ENCODE measurements at places on chromosomes 7 and 10.

DNA sequence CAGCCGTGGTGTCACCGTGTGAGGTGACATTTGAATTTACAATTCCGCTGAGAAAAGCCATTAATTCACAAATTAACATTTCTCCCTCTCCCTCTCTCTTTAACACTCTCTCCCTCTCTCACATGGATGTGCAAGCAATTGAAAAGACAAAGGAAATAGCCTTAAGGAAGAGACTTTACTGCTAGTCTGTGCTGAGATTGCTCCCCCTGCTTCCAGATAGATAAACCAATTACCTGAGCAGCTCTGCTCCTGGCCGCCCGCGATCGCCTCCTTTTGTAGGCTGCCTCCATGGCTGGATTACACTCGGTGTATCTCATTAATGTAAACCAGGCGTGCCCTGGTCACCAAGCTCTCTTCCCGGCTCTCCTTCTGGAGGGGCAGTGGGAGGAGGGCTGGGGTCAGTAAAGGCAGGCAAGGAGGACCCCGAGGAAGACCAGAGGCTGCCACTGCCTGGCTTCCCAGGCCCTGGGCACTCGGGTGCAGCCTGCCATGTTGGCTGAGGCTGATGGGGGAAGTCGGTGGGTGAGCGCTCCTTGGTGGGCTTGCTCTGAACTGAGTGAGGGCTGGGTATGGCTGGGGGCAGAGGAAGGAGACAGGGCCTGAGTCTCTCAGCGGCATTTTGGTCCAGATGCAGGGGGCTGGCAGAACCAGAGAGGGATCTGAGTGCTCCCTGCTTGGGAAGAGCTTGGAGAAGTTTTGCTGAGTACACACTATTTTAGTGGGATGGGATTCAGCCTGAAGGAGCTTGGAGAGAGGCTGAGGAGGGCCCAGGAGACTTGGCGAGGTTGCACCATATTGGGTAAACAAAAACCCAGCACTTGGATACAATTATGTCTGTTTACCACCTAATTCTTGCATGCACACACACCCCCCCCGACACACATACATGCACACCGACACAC is 42.9 kb downstream of the PAX2 start:
- H3K36me3 ChIP-seq, result no peaks in the 10 kb centered on the region
- H3K27me3 ChIP-seq, result peaks cover 18% of the 10 kb centered on the region
- H3K27ac ChIP-seq, result no peak overlapping the region
- H3K4me1 ChIP-seq, result no peaks in the 10 kb centered on the region
- no peak overlapping the region for H3K4me3 ChIP-seq
- no peak for DNase-seq

DNA sequence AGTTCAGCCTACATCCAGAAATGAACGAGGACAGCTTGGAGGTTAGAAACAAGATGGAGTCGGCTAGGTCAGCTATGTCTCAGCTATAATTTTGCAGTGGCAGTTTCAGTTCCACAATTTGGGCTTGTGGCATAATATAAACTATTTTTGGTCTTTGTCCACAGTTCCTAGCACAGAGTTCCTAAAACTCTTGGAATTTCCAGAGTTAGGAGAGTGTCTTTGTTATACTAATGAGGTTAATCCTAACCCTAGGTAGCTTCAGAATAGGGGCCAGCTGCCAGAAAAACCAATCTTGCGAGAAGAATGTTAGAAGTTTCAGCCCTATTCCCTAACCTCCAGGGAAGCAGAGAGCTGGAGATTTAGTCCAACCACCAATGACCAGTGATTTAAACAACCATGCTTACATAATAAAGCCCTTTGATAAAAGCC is 131.9 kb downstream of the AKR1D1 start:
- H3K4me1 ChIP-seq, result no peaks in the 10 kb centered on the region
- peaks cover 2% of the 10 kb centered on the region for H3K27me3 ChIP-seq

DNA sequence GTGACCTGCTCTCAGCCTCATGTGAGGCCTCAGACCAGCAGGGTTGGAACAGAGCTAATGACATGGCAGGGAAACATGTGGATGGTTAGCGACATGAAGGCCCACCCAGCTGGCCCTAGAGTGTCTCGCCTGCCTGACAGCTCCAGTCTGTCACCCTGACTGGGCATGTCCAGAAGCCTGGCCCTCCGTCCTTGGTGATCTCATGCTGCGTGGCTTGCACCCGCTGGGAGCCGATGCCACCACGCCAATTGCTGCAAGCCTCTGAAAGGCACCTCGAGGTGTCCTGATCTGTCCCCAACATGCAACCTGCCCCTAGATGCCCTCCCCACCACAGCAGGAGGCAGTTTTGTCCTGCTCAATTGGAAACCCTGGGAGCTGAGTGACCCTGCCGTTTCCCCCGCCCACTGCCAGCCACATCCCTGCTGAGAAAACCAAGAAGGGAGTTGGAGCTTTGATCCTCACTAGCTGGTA is 27.8 kb upstream of the RET start:
- no peaks in the 10 kb centered on the region for H3K4me1 ChIP-seq
- no peaks in the 10 kb centered on the region for H3K36me3 ChIP-seq
- no peak for DNase-seq
- peaks cover 1% of the 10 kb centered on the region for H3K27me3 ChIP-seq
- H3K4me3 ChIP-seq, result no peak overlapping the region

- no peak overlapping the region for H3K4me3 ChIP-seq
- no peaks in the 10 kb centered on the region for H3K36me3 ChIP-seq
- H3K27me3 ChIP-seq, result no peaks in the 10 kb centered on the region
Measured at GRCh38 chr7:28112012-28112411, 68.6 kb downstream of the JAZF1 start.

DNA sequence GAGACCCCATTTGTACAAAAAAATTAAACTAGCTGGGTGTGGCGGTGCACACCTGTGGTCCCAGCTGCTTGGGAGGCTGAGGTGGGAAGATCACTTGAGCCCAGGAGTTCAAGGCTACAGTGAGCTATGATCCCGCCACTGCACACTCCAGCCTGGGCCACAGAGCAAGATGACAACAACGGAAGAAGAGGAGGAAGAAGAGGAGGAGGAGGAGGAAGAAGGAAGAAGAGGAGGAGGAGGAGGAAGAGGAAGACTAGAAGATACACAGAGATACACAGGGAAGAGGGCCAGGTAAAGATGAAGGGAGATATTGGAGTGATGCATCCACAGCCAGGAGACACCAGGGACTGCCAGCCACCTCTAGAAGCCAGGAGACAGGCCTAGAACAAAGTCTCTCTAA is 75.7 kb upstream of the PTER start:
- peaks cover 2% of the 10 kb centered on the region for H3K27me3 ChIP-seq
- DNase-seq, result no peak

GRCh38 chr10:59242057-59242456 is 65.6 kb downstream of the PHYHIPL start:
- H3K27ac ChIP-seq, result no peak overlapping the region
- H3K4me1 ChIP-seq, result no peaks in the 10 kb centered on the region
- no peak overlapping the region for H3K4me3 ChIP-seq
- peaks cover 2% of the 10 kb centered on the region for H3K27me3 ChIP-seq

DNA sequence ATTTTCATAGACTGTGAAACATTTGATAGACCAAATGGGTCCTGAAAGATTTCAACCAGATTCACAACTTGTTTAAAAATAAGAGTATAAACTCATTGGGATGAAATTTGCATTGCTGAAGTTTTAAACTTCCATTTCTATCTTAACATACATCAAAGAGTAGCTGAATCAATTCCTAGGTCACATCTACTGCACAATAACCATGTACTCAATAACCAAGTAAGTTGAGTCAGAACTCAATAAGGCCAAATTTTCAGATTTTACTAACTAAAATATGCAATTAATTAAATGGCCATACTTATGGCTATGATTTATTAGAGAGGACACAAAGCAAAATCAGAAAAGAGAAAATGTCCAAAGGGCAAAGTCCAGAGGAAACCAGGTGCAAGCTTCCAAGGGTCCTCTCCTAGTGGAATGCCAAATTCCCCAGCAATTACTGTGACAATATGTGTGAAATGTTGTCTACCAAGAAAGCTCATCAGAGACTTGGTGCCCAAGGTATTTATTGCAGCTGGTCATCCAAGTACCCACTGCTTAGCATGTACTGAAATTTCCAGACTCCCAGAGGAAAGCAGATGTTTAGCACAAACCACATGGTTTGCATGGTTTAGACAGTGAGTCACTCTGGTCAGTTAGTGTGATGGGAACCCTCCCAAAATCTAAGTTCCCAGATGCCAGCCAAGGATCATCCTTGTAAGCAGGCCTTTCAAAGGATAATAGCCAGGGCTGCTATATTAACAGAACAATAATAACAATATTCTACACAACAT is 238.9 kb downstream of the IPMK start:
- H3K4me3 ChIP-seq, result no peak overlapping the region
- no peaks in the 10 kb centered on the region for H3K4me1 ChIP-seq
- H3K27me3 ChIP-seq, result no peaks in the 10 kb centered on the region
- no peaks in the 10 kb centered on the region for H3K36me3 ChIP-seq
- DNase-seq, result no peak
- H3K27ac ChIP-seq, result no peak overlapping the region

- peaks cover 3% of the 10 kb centered on the region for H3K4me1 ChIP-seq
- no peak overlapping the region for H3K27ac ChIP-seq
- no peak overlapping the region for H3K4me3 ChIP-seq
- no peaks in the 10 kb centered on the region for H3K27me3 ChIP-seq
- H3K36me3 ChIP-seq, result no peaks in the 10 kb centered on the region
Measured at GRCh38 chr7:74462707-74463100, 9.0 kb downstream of the GTF2IRD1 start.

GRCh38 chr10:131908151-131908550 is 7.3 kb downstream of the PPP2R2D start:
- H3K36me3 ChIP-seq, result peaks cover 59% of the 10 kb centered on the region
- no peak for DNase-seq
- peak overlapping the region; percentile 87 for H3K27ac ChIP-seq
- H3K27me3 ChIP-seq, result no peaks in the 10 kb centered on the region

GRCh38 chr7:2526659-2527504 is 7.3 kb downstream of the LFNG start:
- DNase-seq, result no peak
- H3K27ac ChIP-seq, result no peak overlapping the region
- no peaks in the 10 kb centered on the region for H3K27me3 ChIP-seq
- H3K36me3 ChIP-seq, result peaks cover 30% of the 10 kb centered on the region

GRCh38 chr10:28552775-28553174 is 19.9 kb downstream of the WAC start:
- DNase-seq, result no peak
- H3K27ac ChIP-seq, result no peak overlapping the region
- no peak overlapping the region for H3K4me3 ChIP-seq
- H3K36me3 ChIP-seq, result peaks cover 74% of the 10 kb centered on the region

GRCh38 chr10:115772606-115773005 is 500.4 kb downstream of the GFRA1 start:
- no peak for DNase-seq
- H3K27me3 ChIP-seq, result no peaks in the 10 kb centered on the region
- H3K36me3 ChIP-seq, result no peaks in the 10 kb centered on the region
- no peak overlapping the region for H3K4me3 ChIP-seq
- no peak overlapping the region for H3K27ac ChIP-seq

- no peaks in the 10 kb centered on the region for H3K27me3 ChIP-seq
- no peak for DNase-seq
- no peak overlapping the region for H3K4me3 ChIP-seq
- H3K27ac ChIP-seq, result no peak overlapping the region
Measured at GRCh38 chr10:83849150-83849549, 290.2 kb upstream of the GHITM start.

DNA sequence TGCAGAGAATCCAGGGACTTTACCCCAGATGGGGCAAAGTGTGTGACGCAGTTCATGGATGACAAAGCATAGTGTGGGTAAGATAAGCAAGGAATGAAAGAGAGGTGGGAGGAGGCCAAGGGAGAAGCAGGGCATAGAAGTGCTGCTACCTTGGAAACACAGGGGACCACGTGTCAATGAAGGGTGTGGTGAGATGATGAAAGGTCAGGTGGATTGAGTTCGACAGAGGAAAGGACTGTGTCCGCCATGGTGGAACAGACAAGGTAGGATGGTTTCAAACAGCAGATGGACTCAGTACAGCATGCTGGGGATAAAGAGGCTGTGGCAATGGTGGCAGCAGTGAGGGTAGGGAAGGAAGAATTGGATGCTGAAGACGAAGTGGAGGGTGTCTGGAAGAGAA is 32.7 kb downstream of the MEST start:
- no peak overlapping the region for H3K27ac ChIP-seq
- H3K36me3 ChIP-seq, result no peaks in the 10 kb centered on the region
- no peak overlapping the region for H3K4me3 ChIP-seq

DNA sequence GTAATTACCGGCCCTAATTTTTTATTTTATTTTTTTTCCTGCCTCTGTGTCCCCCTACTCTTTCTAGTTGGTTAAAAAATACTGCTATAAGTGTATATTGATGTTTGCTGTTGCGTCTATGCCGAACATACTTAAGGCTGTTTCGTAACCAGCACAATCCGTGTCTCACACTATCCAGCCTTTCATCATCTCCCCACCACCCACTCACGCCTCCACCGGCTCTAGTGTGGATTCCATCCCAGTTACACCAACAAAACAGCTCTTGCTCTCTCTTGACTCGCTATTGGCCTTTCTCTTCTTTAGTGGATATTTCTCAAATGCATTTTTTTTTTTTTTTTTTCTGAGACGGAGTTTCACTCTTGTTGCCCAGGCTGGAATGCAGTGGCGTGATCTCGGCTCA is 70.1 kb upstream of the CAMK1D start:
- DNase-seq, result no peak
- no peaks in the 10 kb centered on the region for H3K36me3 ChIP-seq
- no peaks in the 10 kb centered on the region for H3K27me3 ChIP-seq

GRCh38 chr7:97064972-97065587 is 40.4 kb upstream of the DLX5 start:
- no peak overlapping the region for H3K4me3 ChIP-seq
- H3K4me1 ChIP-seq, result no peaks in the 10 kb centered on the region
- peaks cover 8% of the 10 kb centered on the region for H3K27me3 ChIP-seq
- H3K27ac ChIP-seq, result no peak overlapping the region
- H3K36me3 ChIP-seq, result no peaks in the 10 kb centered on the region

- no peak overlapping the region for H3K27ac ChIP-seq
- no peak overlapping the region for H3K4me3 ChIP-seq
- H3K27me3 ChIP-seq, result no peaks in the 10 kb centered on the region
- DNase-seq, result no peak
- peaks cover 1% of the 10 kb centered on the region for H3K36me3 ChIP-seq
Measured at GRCh38 chr7:7710469-7710868, 7.9 kb downstream of the RPA3 start.

- peaks cover 9% of the 10 kb centered on the region for H3K4me1 ChIP-seq
- no peak overlapping the region for H3K27ac ChIP-seq
- DNase-seq, result peak; percentile 71
- H3K4me3 ChIP-seq, result no peak overlapping the region
- no peaks in the 10 kb centered on the region for H3K36me3 ChIP-seq
- H3K27me3 ChIP-seq, result no peaks in the 10 kb centered on the region
Measured at GRCh38 chr7:30276203-30276900, 8.0 kb upstream of the ZNRF2 start.

DNA sequence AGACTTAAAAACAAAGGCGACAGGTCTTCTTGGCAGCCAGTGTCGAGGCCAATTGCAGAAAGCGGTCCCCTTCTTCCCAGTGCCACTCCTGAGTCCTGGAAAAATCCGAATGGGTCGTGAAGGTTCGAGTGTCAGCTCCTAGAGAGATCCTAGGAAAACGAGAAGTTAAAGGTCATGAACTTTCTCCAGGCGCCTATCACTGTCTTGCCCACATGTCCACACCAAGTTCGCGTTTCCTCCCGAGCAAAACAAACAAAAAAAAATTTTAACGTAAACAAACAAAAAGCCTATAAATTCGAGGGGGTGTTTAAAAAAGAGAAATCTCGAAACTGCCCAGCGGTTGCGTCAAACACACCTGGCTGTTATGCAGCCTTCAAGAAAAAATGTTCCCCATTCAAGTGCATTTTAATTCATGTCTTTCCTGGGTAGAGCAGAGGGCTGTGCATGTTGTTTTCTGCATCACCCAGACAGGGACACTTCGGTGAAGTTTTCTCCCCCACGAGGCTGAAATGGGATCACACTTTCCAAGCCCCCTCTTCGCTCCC is 1.5 kb downstream of the ARHGAP21 start:
- peak; percentile 40 for DNase-seq
- H3K36me3 ChIP-seq, result peaks cover 2% of the 10 kb centered on the region
- H3K4me1 ChIP-seq, result peaks cover 25% of the 10 kb centered on the region
- H3K27me3 ChIP-seq, result no peaks in the 10 kb centered on the region
- peak overlapping the region; percentile 76 for H3K4me3 ChIP-seq
- peak overlapping the region; percentile 77 for H3K27ac ChIP-seq

All from activated CD8-positive, alpha-beta T cell treated with anti-CD3 and anti-CD28 coated beads for 36 hours (primary cell).